Karpas-422 (cell line): ENCODE measurements at places on chromosomes 13 and 19. TPM values are rescaled to one million over a fixed set of nuclear protein-coding genes. Genes with fewer than 3 reads are reported as not detected.

Gene ZNF709
- total RNA-seq: 5.7 and 10.1 TPM in 2 replicates

DNA sequence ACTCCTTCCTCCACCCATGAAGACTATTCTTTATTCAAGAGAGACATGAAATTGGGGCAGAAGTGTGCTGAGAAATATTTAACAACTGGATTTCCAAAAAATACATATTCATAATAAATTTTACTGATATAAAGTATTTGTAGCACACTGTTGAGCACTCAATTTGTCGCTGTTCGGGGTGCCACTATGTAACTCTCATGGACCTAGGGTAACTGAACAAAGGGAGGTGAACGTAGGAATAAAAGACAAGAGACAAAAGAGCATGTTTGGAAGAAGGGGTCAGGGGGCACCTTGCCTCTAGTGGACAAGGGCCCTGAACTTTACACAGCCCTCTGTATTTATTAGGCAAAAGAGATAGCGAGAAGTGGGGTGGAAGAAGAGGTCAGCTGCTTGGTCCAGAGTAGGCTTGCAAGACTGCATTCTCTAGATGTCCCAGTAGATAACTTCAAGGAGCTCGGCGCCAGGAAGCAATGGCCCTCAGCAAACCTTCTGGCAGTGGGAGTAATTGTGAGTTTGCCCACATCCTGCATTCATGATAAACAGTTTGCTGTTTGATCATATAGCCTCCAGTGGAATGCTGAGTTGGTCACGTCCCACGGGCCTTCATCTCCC is 4.5 kb upstream of the ZNF175 start:
- no peak for DNase-seq

DNA sequence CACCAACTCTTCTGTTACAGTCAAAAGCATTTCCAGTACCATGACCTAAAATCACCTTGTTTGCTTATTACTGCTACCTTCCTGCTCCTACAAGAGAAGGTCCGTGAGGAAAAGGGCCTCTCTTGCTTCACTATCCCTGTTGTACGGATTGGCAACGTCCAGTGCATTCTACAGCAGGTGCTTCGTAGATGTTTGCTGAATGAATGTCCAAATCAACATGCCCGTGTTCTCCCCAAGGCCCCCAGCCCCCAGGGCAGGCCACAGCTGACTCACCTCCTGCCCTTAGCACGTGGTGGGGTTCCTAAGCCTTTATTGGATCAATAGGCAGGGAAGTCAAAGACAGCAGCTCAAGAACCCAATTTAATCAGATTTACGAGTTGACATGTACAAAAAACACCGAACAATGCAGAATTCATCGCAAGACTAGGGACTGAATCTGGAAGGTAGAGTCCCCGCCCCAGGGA is 5.5 kb upstream of the NAPA start:
- DNase-seq: no peak

Gene NOTCH3
- 0.45 and 3.2 TPM in 2 replicates for total RNA-seq

Gene TMEM259
- 133 and 167 TPM in 2 replicates for total RNA-seq

DNA sequence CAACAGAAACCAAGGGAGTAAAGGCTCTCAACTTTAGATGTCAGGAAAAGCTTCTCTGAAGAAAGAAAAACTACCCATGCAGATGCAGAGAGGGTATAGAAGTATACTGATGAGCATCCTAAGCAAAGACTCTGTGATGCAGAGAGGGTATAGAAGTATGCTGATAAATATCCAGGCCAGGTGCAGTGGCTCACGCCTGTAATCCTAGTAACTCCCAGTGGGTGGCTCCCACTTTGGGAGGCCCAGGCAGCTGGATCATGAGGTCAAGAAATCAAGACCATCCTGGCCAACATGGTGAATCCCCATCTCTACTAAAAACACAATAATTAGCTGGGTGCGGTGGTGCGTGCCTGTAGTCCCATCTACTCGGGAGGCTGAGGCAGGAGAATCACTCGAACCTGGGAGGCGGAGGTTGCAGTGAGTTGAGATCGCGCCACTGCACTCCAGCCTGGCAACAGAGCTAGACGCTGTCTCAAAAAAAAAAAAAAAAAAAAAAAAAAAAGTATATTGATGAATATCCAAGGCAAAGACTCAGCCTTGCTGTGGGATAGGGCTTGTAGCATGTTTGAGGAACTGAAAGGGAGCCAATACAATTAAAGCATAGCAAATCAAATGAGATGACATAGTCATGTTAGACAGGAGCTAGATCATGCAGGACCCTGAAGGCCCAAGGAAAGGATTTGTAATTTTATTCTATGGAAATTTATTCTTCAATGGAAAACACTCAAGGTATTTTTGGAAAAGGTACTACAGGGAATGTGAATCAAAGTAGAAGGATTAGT is 14.9 kb downstream of the UBL3 start:
- DNase-seq: no peak

DNA sequence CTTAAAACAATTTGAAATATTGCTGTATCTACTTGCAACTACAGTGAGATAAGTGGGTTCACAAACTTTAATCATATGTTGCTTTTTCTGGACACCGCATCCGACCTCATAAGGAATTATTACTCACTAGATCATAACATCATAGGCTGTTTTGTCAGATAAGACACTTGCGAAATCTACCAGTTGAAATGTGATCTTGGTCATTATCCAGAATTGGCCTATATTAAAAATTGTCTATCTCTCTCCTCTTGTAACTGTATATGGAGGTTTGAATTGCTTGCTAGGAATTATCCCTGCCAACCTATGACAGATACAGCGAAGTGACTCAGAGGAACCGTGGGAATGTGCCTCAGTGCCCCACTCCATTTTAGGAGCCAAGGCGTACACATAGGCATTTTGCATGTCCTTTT is 117.0 kb upstream of the POSTN start:
- DNase-seq: no peak
